Dorsolateral prefrontal cortex (tissue), 122 donors: ENCODE measurements at places on chromosomes 2 and 18.

GRCh38 chr2:68946117-68946516, 6.6 kb downstream of the GKN2 start:
- no peak for DNase-seq

DNA sequence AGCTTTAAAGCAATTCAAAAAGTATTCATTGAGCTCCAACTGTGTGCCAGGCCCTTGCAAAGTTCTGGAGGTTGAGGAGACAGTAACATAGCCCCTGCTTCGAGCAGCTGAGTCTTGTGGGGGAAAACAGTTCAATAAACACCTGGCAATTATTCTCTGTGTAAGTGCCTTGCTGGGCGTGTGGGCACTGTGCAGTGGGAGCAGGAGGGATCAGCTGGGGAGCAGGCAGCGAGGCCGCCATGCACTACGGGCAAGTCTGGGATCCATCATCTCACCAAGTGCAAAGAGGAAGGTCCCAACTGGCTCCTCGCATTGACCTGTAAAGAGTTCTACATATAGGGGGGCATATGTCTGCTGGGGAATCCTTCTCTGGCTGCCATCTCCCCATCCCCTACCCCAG, 342.2 kb upstream of the HS6ST1 start:
- DNase-seq, result no peak

- DNase-seq, result no peak
Observed at GRCh38 chr2:154067124-154067523, 195.4 kb downstream of the GALNT13 start.

DNA sequence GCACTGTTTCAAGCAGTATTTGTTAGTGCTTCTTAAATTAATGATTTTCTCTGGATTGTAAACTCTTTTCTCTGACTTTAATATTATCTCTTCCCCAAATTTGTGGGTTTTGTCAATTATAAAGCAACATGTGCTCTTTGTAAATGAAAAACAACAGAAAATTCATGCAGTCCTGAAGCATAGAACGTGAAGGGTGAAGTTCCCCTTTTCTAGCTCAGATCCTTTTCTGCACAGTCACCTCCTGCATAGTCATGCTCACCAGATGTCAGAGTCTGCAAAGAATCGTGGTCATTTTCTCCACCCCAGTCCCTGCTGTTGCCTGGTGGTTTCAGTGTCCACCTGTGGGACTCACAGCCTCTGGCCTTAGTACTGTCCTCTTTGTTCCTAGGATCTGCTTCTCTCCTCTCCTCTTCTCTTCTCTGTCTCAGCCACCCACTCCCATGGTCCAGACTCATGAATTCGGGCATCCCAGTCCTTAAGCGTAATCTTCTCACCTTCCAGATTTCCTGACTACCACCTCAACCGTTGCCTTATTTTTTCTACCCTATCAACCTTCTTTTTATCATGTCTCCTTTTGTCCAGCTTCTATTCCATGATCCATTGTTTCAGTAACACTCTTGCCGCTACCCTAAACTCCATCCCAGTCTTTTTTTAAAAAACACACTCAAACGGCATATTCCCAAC, 229.1 kb downstream of the RTP5 start:
- no peak for DNase-seq

GRCh38 chr2:78861546-78861945, 164.0 kb upstream of the REG3G start:
- DNase-seq, result no peak

- DNase-seq, result no peak
Observed at GRCh38 chr18:3889803-3890202, 439.8 kb downstream of the TGIF1 start.

- no peak for DNase-seq
Observed at GRCh38 chr18:47983946-47984345, 53.5 kb upstream of the SMAD2 start.
